ENCODE measurements at places on chromosomes 5 and 9.

- DNase-seq, result no peak
Measured at GRCh38 chr9:114258866-114259797, 63.8 kb upstream of the ORM1 start.

DNA sequence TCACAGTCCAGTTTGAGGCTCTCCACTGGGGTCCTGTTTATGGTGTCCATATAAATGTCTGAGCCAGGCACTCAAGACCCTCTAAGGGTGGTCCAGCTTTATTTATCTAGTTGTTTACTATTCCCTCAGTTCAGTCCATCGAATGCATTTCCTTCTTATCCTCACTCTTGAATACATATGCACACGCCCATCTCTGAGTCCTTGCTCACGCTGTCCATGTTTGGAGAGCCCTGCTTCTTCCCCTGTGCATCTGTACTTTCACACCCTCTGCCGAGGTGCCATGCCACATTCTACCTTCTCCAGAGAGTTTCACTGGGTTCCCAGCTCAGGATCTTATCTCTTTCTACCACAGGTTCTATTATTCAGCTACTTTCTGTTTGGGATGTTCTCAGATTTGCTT lies 30.2 kb upstream of the SEMA6A start:
- DNase-seq, result no peak

DNA sequence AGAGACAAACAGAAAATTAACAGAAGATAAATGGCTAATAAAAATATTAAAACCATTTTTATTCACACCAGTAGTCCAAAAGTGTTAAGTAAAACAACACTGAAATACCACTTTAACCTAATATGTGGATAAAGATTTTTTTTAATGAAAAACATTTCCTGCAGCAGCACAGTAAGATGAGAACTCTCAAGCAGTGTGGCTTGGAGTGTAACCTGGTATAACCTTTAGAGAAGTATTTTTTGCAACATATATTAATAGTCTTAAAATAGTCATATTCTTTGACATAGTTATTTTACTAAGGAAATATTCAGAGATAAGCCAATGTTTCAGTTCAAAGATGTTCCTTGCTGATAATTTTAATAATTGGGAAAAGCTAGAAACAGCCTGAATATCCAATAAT lies 644.4 kb downstream of the PDE4D start:
- no peak for DNase-seq

- no peak for DNase-seq
Measured at GRCh38 chr5:122022966-122023365, 55.1 kb downstream of the LOX start.

GRCh38 chr9:107208121-107208520 lies 75.0 kb upstream of the RAD23B start:
- no peak for DNase-seq

GRCh38 chr5:102792705-102793104 lies 37.6 kb downstream of the PAM start:
- DNase-seq, result no peak

- no peak for DNase-seq
Measured at GRCh38 chr5:32031089-32031488, 143.0 kb downstream of the GOLPH3 start.

GRCh38 chr5:59607138-59607765 lies 286.3 kb downstream of the PDE4D start:
- DNase-seq, result no peak

DNA sequence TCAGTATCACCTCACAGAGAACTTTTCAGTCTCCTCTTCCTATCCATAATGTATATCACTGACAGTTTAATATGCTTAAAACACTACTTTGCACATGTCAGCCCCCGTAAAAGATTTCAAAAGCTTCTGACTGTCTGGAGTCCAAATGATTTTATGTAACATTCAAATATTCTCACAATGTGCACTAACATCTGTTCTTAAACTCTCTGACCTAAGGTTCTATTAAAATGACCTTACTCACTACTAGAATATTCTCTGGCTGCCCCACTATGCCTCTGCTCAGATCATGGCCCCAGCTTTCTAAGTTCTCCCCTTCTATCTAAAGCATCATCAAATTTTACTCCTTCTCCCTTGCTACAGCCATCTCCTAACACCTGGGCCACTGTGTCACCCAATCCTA lies 52.5 kb downstream of the AP3B1 start:
- no peak for DNase-seq

GRCh38 chr5:56908942-56909293 lies 478 bp upstream of the SETD9 start:
- DNase-seq, result peak; percentile 38

DNA sequence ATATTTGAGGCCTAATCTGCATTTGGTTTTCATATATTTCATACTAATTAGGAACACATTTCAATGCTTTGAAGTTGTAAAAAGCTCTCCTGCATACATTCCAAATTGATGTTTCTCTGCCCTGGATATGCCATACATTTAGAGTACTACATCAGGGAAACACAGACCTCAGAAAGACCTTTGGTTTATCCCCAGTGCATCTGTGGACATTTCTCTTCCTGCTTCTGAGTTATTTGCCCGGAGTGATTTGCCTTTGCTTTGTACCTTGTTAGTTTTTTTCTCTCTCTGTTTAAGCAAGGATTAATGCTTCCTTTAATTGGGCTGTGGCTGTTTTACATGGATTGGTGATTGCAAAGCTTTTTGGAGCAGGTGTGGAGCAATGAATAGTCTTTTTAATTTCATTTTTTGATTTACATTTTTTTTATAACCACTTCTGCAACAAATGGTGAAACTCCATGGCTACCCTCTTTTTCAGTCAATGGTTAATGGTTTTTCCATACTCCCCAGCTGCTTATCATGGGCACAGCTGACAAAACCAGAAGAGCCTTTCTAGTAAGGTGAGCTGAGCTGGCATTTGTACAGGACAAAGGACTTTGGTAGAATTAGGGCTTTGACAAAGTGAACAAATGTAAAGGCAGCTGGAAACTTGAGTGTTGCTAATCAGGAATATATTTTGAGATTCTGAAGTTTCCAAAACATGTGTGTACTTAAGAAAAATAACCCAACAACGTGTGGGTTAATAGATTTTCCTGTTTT lies 54.2 kb downstream of the ZSWIM6 start:
- peak; percentile 83 for DNase-seq

GRCh38 chr5:143494162-143494561 lies 90.7 kb upstream of the NR3C1 start:
- no peak for DNase-seq

DNA sequence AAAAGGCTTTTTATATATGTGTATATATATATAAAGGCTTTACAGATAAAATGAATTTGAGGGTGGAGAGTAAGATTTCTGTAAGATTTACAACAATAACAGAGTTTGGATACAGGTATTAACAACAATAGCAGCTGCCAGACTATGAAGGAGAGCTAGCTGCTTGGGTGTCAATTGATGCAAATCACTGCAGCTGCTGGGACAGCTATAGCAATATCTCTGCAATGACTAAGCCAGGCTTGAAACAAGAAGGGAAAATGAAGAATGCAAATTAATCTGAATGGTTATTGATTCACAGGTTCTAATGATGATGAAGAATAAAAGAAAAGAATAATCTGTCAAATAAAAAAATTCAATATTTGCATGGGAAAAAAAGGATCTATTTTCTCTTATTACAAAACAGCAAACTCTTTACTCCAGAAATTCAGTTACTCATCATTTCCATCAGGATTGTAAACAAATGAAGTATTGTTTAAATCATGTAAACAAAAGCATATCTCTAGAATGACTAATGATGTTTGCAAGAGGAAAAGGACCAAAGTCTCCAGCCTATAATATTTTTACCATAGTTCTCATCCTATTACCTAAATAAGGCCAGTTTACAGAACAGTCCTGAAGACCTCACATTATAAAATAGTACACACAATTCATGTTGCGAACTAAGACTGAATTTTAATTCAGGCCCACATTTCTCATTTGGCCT lies 219.0 kb downstream of the HTR1A start:
- no peak for DNase-seq
